ENCODE measurements at places on chromosomes 1 and 21.

- DNase-seq = no peak
Measured at GRCh38 chr1:187873126-187873525, 1044.4 kb downstream of the PLA2G4A start.

DNA sequence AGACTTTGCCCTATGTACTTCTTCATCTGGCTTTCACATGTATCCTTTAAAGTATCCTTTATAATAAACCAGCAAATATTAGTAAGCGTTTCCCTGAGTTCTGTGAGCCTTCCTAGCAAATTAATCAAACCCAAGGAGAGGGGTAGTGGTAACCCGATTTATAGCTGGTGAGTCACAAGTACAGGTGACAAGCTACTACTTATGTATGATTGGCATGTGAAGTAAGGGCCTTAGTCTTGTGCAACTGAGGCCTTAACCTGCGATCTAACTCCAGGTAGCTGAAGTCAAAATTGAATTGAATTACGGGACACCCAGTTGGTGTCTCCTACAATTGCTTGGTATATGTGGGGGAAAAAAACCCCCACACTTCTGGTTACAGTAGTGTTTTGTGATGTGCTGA, 26.0 kb downstream of the SLC16A1 start:
- no peak for DNase-seq

DNA sequence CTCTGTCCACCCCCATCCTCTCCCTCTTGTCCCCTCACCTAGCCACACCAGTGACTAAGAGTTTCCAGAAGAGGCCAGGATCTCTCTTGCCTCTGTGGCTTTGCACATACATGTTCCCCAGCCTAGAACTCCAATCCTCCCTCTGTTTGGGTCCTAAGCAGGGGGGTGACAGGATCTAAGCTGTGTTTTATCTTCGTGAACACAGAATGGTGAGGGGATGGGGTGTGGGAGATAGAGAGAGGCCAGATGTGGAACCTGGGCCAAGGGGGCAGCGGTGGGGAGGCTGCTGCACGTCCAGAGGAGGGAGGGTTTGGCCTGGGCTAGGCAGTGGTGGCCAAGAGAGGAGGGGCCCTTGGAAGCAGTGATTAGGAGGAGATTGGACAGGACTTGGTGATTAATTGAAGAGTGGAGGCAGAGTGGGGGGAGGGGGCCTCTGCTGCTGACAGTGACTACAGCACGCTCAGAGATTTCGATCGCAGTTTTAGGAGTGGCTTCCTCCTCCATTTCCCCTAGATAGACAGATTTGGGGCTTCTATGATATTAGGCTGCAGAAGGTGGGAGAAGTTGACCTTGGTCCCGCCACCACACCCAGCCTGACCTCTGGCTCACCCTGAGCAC, 17.1 kb upstream of the ADGRB2 start:
- no peak for DNase-seq

DNA sequence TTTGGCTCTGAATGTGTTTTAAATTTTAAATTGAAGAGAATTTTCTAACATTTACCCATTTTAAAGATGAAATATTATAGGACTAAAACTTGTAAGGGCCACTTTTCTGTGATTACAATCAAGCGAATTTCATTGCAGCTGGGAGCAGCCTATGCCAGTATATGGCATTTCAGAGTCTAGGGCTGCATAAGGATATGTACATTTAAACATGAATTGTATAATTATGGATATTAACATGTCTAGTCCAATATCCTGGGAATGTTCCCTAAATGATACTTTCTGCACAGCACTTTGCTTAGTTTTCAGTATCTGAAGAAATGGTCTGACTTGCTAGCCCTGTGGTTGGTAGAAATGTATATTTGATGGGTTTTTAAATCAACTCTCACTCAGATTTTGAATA, 8.4 kb downstream of the KCNJ15 start:
- DNase-seq = no peak

DNA sequence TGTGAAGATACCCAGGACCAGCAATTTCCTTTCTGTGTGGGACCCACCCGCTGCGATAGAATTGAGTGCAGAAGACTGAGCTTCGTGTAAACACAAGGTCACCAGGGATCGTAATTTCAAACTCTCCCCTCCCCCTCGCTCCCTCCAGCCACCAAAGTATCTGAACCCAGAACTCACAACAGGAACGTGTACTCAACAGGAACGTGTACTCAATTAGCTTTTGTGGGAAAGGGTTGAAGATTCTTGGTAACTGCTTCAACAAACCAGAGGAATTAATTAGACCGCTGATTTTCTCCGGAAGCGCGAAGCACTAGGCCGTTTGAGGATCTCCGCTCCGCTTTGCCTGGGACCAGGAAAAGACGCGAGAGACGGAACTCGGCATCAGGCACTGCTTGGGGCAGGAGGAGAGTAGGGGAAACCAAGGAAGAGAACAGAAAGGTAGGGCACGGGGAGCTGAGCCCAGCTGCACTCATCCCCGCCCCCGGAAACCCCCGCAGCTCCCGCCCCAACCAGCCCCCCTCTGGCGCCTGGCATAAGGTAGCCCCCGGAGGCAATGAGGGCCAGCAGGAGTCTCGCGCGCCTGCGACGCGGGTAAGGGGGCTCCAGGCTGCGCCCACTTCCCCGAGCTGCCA, 453 bp downstream of the DRAM2 start:
- DNase-seq = no peak

GRCh38 chr1:99662539-99663080, 16.7 kb downstream of the PALMD start:
- no peak for DNase-seq

GRCh38 chr1:228987286-228987685, 252.0 kb downstream of the RHOU start:
- no peak for DNase-seq

DNA sequence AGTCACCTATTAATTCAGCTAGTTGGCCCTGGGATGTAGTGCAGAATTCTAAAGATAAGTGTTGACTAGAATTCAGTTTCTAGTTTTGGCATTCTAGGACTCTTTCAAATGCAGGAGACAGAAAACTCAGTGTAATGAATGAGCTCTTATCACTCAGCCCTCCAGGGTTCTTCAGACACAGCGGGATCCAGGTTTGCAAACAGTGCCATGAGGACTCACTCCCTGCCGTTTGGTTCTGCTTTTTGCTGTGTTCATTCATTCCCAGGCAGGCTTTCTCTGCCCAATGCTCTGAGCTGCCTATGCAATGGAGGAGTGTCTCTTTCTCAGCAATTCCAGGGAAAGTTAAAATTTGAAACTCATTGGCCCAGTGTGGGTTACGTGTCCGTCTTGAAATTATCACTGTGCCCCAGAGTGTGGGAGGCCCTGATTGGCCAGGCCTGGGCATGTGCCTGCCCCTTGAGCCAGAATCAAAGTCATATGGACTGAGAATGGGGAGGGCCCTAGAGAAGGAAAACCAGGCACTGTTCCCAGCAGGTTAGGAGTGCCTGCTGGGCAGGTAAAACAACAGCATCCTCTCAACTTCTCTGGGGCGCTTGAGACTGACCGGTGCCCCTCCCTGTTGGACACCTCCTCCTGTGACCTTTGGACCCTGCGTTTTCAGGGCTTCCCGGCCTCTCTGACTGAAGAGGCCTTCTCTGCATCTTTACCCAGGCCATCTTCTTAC, 43.4 kb downstream of the TMEM51 start:
- DNase-seq = no peak

- no peak for DNase-seq
Measured at GRCh38 chr1:53731779-53732305, 7.1 kb downstream of the GLIS1 start.

- no peak for DNase-seq
Measured at GRCh38 chr1:38129971-38130370, 83.4 kb upstream of the POU3F1 start.

GRCh38 chr1:116133696-116134475, 22.7 kb downstream of the MAB21L3 start:
- no peak for DNase-seq

DNA sequence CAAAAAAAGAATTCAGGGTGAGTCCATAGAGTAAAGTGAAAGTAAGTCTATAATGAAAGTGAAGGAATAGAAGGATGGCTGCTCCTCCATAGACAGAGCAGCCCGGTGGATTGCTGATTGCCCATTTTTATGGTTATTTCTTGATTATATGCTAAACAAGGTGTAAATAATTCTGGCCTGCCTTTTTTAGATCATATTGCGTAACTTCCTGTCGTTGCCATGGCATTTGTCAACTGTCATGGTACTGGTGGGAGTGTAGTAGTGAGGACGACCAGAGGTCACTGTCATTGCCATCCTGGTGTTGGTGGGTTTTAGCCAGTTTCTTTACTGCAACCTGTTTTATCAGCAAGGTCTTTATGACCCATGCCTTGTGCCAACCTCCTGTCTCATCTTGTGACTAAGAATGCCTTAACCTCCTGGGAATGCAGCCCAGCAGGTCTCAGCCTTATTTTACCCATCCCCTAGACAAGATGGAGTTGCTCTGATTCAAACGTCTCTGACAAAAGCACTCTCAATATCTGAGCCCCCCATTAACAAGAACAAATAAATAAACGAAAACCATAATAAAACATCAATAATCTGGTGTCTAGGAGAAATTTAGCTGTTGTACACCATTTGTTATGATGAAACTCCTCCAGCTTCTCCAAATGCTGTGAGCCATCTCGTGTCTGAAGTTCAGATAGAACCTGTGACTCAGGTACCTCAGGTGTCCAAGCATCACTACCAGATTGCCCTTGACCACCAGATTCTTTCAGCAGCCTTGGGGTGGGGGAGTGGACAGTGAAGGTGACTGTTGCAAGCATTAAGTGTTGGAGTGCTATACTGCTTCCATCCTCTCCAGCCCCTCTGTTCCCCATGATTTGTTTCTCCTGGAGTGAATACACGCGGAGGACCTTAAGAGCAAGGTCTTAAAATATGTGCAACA, 36.0 kb downstream of the EBNA1BP2 start:
- no peak for DNase-seq

- DNase-seq = no peak
Measured at GRCh38 chr1:91505086-91505485, 4.4 kb downstream of the CDC7 start.

DNA sequence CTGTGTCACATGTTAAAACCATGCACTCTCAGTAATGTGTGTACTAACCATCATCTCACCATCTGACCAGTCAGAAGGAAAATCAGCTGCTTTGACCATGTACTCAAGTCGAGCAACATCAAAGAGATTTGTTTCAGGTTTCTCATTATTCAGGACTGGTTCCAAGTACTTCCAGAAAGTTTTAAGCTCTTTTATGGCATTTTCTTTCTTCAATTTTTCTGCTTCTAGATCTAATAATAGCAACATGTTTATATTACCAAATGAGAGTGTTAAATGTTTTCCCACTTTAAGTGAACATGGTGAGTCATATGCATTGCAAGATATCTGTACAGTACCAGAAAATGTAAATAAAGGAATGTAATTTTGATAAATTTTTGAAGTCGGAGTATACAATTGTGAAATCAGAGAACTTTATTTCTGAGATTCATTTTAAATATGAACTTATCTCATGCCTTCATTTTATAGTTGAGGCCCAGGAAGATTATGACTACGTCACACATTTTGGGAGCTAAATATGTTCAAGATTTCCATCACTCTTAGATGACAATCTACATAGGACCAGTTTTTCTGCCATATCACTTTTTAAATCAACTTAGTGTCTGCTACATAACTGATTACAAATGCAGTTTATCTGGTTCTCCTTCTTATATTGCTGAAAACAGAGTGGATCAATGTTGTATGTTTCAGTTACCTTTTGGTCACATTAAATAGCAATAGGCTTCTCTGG, 87.2 kb downstream of the SPAG17 start:
- no peak for DNase-seq

- no peak for DNase-seq
Measured at GRCh38 chr21:26388731-26389231, 184.3 kb downstream of the CYYR1 start.

DNA sequence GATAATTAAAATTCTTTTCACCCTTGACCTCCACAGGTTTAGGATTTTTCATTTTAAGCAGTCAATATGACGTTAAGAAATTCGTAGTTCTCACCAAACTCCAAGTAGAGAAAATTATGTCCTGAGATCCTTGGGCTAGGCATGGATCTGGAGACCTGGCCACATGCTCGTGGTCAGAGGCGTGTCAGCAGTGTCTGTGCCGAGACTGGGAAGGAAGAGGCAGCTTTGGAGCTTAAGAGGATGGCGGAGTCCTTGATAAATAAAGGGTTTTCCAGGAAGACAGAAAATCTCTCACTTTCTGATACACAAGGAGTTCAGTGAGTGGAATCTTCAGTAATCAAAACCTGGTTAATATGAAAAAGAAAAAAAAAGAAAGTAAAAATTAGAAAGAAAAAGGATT, 17.0 kb downstream of the RHOU start:
- DNase-seq = no peak

DNA sequence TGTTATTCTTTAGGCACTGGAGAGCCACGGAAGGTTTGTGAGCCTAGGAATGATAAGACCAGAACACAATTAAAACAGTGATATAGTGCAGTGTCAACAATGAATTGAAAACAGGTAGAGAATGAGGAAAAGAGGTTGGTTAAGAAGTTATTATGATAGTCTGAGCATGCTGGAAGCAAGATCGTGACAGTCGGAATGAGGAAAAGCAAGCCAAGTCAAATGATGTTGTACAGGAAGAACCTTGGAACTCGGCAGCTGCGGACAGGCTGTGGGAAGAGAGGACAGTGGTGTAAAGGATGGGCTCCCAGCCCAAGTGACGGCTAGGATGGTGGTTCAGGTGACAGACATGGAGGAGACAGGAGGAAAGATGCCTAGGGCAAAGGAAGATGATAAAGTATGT, 25.6 kb downstream of the MTARC1 start:
- no peak for DNase-seq

DNA sequence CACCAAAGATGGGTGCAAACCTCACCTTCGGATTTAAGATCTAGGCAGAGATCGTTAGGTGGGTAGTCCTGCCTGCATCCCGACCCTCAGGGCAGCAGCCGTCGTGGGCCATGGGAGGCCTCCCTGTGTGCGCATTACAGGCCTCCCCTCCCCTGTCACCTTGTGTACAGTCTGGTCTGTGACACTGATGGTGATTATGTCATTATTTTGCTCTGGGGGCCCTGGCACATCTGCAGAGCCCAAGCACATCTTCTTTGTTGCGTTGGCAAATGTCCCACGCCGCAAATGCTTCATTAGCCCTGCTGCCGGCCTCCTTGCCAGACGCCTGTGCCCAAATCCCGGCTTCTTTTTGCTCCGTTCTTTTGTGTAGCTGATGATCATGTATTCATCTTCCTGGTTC, 31.7 kb downstream of the PROX1 start:
- no peak for DNase-seq

DNA sequence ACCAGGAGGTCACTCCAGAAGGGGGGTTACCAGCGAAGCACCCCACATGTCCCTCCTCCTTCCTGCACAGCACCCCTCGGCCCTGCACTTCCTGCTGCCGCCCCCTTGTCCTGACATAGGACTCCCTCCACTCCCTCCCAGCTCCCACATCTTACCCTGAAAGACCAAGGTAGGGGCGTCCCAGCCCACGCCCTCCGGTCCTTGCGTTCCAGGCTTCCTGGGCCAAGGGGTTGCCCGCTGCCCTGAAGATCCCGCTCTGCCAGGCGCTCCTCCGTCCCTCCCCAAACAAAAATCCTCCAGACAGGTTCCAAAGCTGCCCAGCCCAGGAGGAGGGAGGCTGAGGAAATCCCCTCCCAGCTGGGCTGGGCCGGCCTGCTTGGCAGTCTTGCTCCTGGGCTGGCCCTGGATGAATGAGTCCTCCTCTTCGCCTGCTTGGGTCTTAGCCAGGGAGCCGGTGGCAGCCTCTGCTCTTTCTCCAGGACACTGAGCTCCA, at the start of gene RHBDL2:
Gene RHBDL2 (minus strand): TSS at position 304 of the 493 bp plus-strand sequence. CDS start 22,618 bp downstream, outside the sequence.
- DNase-seq = no peak

- DNase-seq = no peak
Measured at GRCh38 chr1:185741551-185741950, 7.4 kb downstream of the HMCN1 start.
